Ovary (tissue), 10 donors: ENCODE measurements at places on chromosomes 7 and 10. TPM values are rescaled to one million over a fixed set of nuclear protein-coding genes. Genes with fewer than 3 reads are reported as not detected.

- no peak for DNase-seq
- H3K27ac ChIP-seq, result no peak overlapping the region
- H3K4me1 ChIP-seq, result peaks cover 2% of the 10 kb centered on the region
- no peaks in the 10 kb centered on the region for H3K27me3 ChIP-seq
Observed at GRCh38 chr10:122995936-122996335, 12.7 kb downstream of the IKZF5 start.

GRCh38 chr10:21364196-21365114 is 161.0 kb downstream of the SKIDA1 start:
- peaks cover 10% of the 10 kb centered on the region for H3K4me1 ChIP-seq
- peak overlapping the region; percentile 49 for H3K27ac ChIP-seq
- no peaks in the 10 kb centered on the region for H3K36me3 ChIP-seq

- H3K4me3 ChIP-seq, result no peak overlapping the region
- H3K36me3 ChIP-seq, result no peaks in the 10 kb centered on the region
- H3K4me1 ChIP-seq, result no peaks in the 10 kb centered on the region
- no peak overlapping the region for H3K27ac ChIP-seq
- no peaks in the 10 kb centered on the region for H3K27me3 ChIP-seq
Observed at GRCh38 chr10:133016493-133017202, 71.1 kb upstream of the ADGRA1 start.

- H3K4me3 ChIP-seq, result no peak overlapping the region
- no peaks in the 10 kb centered on the region for H3K27me3 ChIP-seq
- no peaks in the 10 kb centered on the region for H3K4me1 ChIP-seq
Observed at GRCh38 chr7:70053421-70053820, 455.1 kb downstream of the AUTS2 start.

Gene ITGB8
- total RNA-seq, result 34.3 TPM

Gene LBX1
- total RNA-seq, result not detected

- H3K4me1 ChIP-seq, result no peaks in the 10 kb centered on the region
- no peak overlapping the region for H3K27ac ChIP-seq
- no peak for DNase-seq
- no peak overlapping the region for H3K4me3 ChIP-seq
- H3K36me3 ChIP-seq, result no peaks in the 10 kb centered on the region
- H3K27me3 ChIP-seq, result no peaks in the 10 kb centered on the region
Observed at GRCh38 chr7:138584696-138585095, 116.5 kb downstream of the SVOPL start.

GRCh38 chr10:76433161-76434005 is 1002.0 kb downstream of the LRMDA start:
- H3K36me3 ChIP-seq, result no peaks in the 10 kb centered on the region
- H3K27me3 ChIP-seq, result no peaks in the 10 kb centered on the region
- H3K27ac ChIP-seq, result no peak overlapping the region
- H3K4me1 ChIP-seq, result peaks cover 19% of the 10 kb centered on the region
- DNase-seq, result no peak

GRCh38 chr7:44172352-44172751 is 16.9 kb downstream of the GCK start:
- no peak overlapping the region for H3K27ac ChIP-seq
- DNase-seq, result no peak
- H3K36me3 ChIP-seq, result no peaks in the 10 kb centered on the region

DNA sequence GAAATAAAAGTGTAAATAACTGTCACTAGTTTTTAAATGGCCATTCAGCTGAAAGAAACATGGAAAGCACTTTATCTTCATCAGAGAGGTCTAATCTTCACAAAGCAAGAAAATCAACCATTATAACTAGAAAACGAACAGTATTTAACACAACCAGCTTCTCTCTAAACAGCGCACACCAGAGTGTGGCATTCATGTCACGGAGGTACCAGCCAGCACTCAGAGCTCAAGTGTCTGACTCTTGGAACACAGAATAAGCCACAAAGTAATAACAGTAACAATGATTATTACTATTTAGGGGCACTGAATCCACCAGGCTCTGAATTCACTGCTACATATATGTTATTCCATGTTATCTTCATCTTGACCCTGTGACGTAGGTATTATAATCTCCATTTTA is 60.1 kb downstream of the IFIT5 start:
- DNase-seq, result no peak
- no peaks in the 10 kb centered on the region for H3K27me3 ChIP-seq
- peaks cover 14% of the 10 kb centered on the region for H3K4me1 ChIP-seq
- H3K36me3 ChIP-seq, result no peaks in the 10 kb centered on the region

DNA sequence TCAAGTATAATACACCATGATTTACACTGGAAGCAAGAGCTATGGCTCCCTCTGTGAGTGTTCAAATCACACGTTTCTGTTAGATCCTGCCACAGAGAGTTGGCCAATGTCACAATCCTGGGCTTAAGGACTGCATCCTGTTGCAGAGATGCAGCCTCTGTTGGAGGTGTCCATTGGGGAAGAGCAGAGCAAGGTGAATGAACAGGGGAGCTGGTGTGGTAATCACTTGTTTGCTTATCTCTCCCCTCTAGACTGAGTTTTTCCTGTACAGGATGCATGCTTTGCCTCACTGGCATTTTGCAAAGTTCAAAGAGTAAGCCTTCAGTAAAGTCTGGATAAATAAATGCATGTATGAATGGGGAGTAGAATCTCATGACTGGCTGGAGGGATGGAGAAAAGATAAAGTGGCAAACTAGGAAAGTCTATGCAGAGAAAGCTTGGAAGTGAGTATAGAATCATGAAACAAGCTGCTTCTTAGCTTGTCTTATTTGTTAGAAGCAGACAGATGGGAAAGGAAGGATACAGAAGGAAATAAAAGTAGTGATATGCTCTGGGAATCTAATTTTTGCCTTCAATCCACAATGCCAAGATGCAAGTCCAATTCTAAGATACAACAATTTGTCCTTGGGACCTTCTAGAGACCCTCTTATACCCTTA is 605.9 kb downstream of the KCNMA1 start:
- H3K27me3 ChIP-seq, result no peaks in the 10 kb centered on the region
- H3K4me3 ChIP-seq, result no peak overlapping the region
- H3K27ac ChIP-seq, result no peak overlapping the region
- no peaks in the 10 kb centered on the region for H3K36me3 ChIP-seq

Gene AHCYL2
- total RNA-seq, result 17.2 TPM

Gene FGFBP3
- total RNA-seq, result 1.8 TPM

DNA sequence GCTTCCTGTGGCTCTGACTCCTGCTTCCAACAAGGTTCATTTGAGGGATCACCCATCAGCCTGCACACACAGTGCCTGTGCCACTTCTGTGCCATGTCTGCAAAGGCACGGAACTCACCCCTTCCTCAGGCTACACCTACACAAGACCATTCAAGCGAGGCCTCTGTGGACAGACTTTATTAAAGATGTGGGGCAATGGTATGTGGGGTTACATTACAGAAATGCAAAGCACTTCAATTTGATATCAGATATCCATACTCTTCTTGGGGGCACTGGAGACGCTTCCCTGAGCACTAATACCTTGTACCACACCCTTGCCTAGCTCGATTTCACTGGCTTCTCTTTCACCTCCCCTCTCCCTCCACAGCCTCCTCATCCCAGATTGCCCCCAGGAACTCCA is 84.4 kb upstream of the FGL2 start:
- no peak for DNase-seq
- H3K36me3 ChIP-seq, result no peaks in the 10 kb centered on the region
- H3K4me1 ChIP-seq, result peaks cover 2% of the 10 kb centered on the region
- no peak overlapping the region for H3K4me3 ChIP-seq

Gene SUN3
- not detected for total RNA-seq

Gene ACSL5
- total RNA-seq, result 21.7 TPM

Gene TAS2R4
- 2.0 TPM for total RNA-seq

Gene CHN2
- 27.3 TPM for total RNA-seq

Gene RNF133
- total RNA-seq, result 0.46 TPM

- no peaks in the 10 kb centered on the region for H3K36me3 ChIP-seq
- no peak overlapping the region for H3K27ac ChIP-seq
- H3K4me3 ChIP-seq, result no peak overlapping the region
- no peaks in the 10 kb centered on the region for H3K27me3 ChIP-seq
- H3K4me1 ChIP-seq, result no peaks in the 10 kb centered on the region
Observed at GRCh38 chr10:92550924-92551323, 23.0 kb downstream of the IDE start.

Gene MRLN
- total RNA-seq, result not detected

- H3K27ac ChIP-seq, result no peak overlapping the region
- no peaks in the 10 kb centered on the region for H3K27me3 ChIP-seq
- no peak for DNase-seq
- H3K36me3 ChIP-seq, result no peaks in the 10 kb centered on the region
- H3K4me3 ChIP-seq, result no peak overlapping the region
Observed at GRCh38 chr7:87506246-87507180, 31.0 kb upstream of the ABCB4 start.

Gene RBP3
- not detected for total RNA-seq

GRCh38 chr10:110837418-110838171 is 34.1 kb upstream of the PDCD4 start:
- H3K4me3 ChIP-seq, result no peak overlapping the region
- no peak for DNase-seq
- no peaks in the 10 kb centered on the region for H3K27me3 ChIP-seq
- peak overlapping the region; percentile 37 for H3K27ac ChIP-seq
- H3K36me3 ChIP-seq, result no peaks in the 10 kb centered on the region
- peaks cover 55% of the 10 kb centered on the region for H3K4me1 ChIP-seq

Gene MTERF1
- 9.3 TPM for total RNA-seq

Gene VPS37D
- total RNA-seq, result 8.0 TPM

- H3K27ac ChIP-seq, result no peak overlapping the region
- H3K4me3 ChIP-seq, result no peak overlapping the region
- no peaks in the 10 kb centered on the region for H3K27me3 ChIP-seq
- no peak for DNase-seq
- no peaks in the 10 kb centered on the region for H3K36me3 ChIP-seq
- no peaks in the 10 kb centered on the region for H3K4me1 ChIP-seq
Observed at GRCh38 chr10:77463967-77464745, 173.5 kb downstream of the KCNMA1 start.

DNA sequence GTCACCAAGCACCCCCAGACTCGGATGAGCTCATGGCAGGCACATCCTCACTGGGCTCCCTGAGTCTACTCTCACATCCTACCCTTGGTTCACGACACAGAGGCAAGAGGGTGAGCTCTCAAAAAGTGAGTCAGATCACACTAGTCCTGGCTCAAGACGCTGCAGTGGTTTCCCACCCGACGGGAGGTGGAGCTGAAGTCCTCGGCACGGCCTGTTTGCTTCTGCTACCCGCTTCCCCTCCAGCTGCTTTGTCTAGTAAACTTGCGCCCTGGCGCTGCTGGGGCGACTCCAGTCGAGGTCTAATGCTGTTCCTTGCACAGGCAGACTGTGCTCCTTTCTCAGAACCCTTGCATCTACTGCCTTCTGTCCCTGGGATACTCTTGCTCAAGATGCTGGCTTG is 13.5 kb upstream of the SFMBT2 start:
- no peaks in the 10 kb centered on the region for H3K4me1 ChIP-seq
- H3K36me3 ChIP-seq, result no peaks in the 10 kb centered on the region
- H3K4me3 ChIP-seq, result no peak overlapping the region
- H3K27me3 ChIP-seq, result no peaks in the 10 kb centered on the region
- no peak overlapping the region for H3K27ac ChIP-seq
- no peak for DNase-seq

DNA sequence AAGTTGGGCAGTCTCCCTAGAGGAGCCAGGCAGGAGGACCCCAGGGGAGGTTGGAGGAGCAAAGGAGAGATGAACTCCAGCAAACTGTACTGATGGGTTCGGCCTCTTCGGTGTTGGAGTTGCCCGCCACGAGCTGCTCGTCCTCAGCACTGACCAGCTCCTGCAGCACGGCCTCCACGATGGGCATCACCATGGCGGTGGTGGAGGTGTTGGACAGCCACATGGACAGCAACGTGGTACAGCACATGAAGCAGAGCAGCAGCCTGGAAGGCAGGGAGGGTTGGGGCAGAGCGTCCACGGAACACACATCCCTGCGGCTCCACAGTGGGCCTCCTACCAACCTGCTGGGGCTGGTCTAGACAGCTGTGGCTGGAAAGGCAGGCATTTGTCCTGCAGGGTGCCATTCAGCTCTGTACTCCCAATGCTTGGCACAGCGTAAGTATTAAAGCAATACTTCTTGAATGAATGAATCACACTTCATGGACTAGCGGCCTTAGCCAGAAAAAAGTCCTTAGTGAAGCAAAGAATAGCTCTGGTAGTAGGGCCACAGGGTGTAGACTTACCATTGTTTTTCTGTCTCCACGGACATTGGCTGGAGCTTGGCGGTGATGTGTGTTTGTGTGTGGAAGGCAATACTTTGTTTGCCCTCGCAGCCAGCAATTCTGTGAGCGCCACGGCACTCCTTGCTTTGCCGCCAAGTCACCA is 21.8 kb downstream of the SLC13A4 start:
- no peaks in the 10 kb centered on the region for H3K27me3 ChIP-seq
- H3K27ac ChIP-seq, result no peak overlapping the region
- no peak overlapping the region for H3K4me3 ChIP-seq

DNA sequence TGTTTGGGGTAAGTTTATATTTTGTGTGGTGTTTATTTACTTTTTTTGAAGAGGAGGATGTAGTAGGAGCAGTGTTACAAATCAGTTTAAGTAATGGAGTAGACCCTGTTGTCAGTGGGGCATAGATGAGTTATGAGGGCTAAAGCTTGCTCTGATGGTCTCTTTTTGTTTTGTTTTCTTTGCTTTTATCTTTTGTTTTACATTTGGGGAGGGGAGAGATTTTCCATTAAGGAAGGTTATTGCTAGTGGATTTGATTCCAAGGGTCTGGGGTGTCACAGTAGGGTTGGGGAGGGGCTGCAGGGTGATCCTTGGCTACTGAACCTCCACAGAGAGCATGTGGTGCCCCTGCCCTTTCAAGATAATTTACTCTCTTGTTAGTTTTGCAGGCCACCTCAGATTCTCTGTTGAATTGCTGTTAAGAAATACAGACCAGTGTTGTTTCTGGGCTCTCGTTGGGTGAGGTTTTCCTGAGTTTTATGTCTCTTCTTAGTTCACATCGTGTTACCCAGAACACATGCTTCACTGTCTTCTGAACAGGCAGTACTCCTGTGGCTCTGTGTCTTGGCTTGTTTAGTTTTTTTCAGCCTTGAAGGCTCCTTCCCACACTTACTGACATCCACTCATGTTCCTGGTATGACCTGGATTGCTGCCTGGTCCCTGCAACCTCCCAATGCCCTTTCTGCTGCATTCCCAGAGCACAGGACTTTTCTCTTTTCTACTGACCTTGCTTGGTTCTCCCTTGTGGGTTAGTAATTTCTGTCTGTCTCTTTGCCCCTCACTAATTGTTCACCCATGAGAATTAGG is 4.2 kb downstream of the KIFBP start:
- H3K36me3 ChIP-seq, result no peaks in the 10 kb centered on the region
- H3K27me3 ChIP-seq, result no peaks in the 10 kb centered on the region
- H3K27ac ChIP-seq, result peak overlapping the region; percentile 40

GRCh38 chr7:50436133-50436806 is 13.9 kb downstream of the FIGNL1 start:
- H3K4me3 ChIP-seq, result no peak overlapping the region
- no peaks in the 10 kb centered on the region for H3K36me3 ChIP-seq
- peaks cover 2% of the 10 kb centered on the region for H3K4me1 ChIP-seq
- H3K27ac ChIP-seq, result no peak overlapping the region
- no peaks in the 10 kb centered on the region for H3K27me3 ChIP-seq

- no peak overlapping the region for H3K4me3 ChIP-seq
- no peak overlapping the region for H3K27ac ChIP-seq
- H3K4me1 ChIP-seq, result no peaks in the 10 kb centered on the region
- H3K27me3 ChIP-seq, result no peaks in the 10 kb centered on the region
- no peaks in the 10 kb centered on the region for H3K36me3 ChIP-seq
Observed at GRCh38 chr7:43042302-43042701, 70.1 kb upstream of the HECW1 start.

GRCh38 chr10:62182595-62182994 is 86.0 kb downstream of the RTKN2 start:
- no peak for DNase-seq
- no peaks in the 10 kb centered on the region for H3K27me3 ChIP-seq
- H3K4me1 ChIP-seq, result no peaks in the 10 kb centered on the region
- no peaks in the 10 kb centered on the region for H3K36me3 ChIP-seq

- no peaks in the 10 kb centered on the region for H3K4me1 ChIP-seq
- no peaks in the 10 kb centered on the region for H3K36me3 ChIP-seq
- no peak overlapping the region for H3K4me3 ChIP-seq
- H3K27ac ChIP-seq, result no peak overlapping the region
Observed at GRCh38 chr10:9331583-9332008, 1277.1 kb downstream of the GATA3 start.
